ENCODE measurements at places on chromosomes 7 and 10.

- H3K36me3 ChIP-seq: no peaks in the 10 kb centered on the region
- no peak overlapping the region for H3K4me3 ChIP-seq
- DNase-seq: no peak
- peaks cover 33% of the 10 kb centered on the region for H3K4me1 ChIP-seq
- H3K27me3 ChIP-seq: no peaks in the 10 kb centered on the region
Observed at GRCh38 chr10:113524539-113525490, 28.0 kb upstream of the HABP2 start.

DNA sequence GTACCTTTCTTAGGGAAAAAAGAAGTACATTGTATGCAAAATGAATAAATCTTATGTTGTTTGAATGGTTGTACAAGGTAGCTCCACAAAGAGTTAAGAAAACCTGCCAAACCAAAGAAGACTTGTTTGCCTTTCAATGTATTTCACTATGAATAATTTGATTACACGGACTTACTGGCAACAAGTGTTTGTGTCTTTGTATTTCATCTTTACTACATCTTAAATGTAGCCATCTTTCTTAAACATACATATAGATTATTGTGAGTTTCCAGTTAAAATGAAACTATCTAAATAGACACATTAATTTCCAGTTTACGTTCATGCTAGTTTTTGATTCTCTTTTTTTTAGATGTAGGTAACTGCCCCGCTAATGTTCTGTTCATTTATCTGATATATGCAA is 2.8 kb downstream of the PRKG1 start:
- H3K36me3 ChIP-seq: no peaks in the 10 kb centered on the region
- H3K4me3 ChIP-seq: peak overlapping the region; percentile 80
- H3K4me1 ChIP-seq: peaks cover 23% of the 10 kb centered on the region
- H3K27ac ChIP-seq: peak overlapping the region; percentile 92
- no peaks in the 10 kb centered on the region for H3K27me3 ChIP-seq

- H3K27ac ChIP-seq: no peak overlapping the region
- DNase-seq: no peak
- no peak overlapping the region for H3K4me3 ChIP-seq
Observed at GRCh38 chr7:52705768-52706167, 329.7 kb upstream of the POM121L12 start.

DNA sequence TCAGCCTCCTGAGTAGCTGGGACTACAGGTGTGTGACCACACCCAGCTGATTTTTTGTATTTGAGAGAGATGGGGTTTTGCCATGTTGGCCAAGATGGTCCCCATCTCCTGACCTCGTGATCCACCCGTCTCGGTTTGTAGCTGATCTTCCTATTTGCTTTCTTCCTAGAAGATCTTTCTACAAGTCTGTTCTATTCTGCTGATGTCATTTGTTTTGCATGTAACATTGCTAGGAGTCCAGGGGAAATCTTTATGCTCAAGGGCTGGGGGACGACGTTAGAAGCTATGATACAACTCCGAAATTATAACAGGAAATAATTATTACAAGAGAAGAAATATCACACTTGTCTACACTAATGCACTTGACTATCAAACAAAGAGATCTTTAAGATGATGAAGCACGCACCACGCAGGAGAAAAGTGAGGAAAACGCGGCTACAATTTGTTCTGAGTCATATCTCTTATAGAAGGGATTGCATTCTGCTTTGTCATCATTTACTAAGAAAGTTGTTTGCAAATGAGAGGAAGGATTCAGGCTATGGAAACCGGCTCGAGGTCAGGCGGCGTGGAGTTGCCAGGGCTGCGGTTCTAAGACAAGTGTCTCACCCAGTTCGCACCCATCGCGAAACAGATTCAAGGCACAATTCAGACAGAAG is 103.0 kb upstream of the CARD11 start:
- H3K4me3 ChIP-seq: no peak overlapping the region
- no peak overlapping the region for H3K27ac ChIP-seq
- no peak for DNase-seq
- H3K36me3 ChIP-seq: no peaks in the 10 kb centered on the region
- H3K27me3 ChIP-seq: no peaks in the 10 kb centered on the region
- H3K4me1 ChIP-seq: peaks cover 7% of the 10 kb centered on the region

GRCh38 chr7:116210345-116211005 is at the start of gene TES:
Gene TES, plus strand, starts transcription at chr7:116210539. Its CDS starts 169 bp downstream, at chr7:116210708.
- no peaks in the 10 kb centered on the region for H3K36me3 ChIP-seq
- peak within 1 kb of the TSS; percentile 97 for H3K27ac ChIP-seq
- H3K27me3 ChIP-seq: no peaks in the 10 kb centered on the region
- H3K4me3 ChIP-seq: peak within 1 kb of the TSS; percentile 90
- DNase-seq: no peak
- H3K4me1 ChIP-seq: peaks cover 15% of the 10 kb centered on the region

- no peak for DNase-seq
- no peaks in the 10 kb centered on the region for H3K36me3 ChIP-seq
- H3K27me3 ChIP-seq: no peaks in the 10 kb centered on the region
- no peak overlapping the region for H3K4me3 ChIP-seq
- H3K4me1 ChIP-seq: no peaks in the 10 kb centered on the region
Observed at GRCh38 chr7:124247691-124248090, 214.8 kb upstream of the TMEM229A start.

GRCh38 chr10:119395280-119396007 is 147.1 kb downstream of the RGS10 start:
- H3K4me1 ChIP-seq: no peaks in the 10 kb centered on the region
- no peak overlapping the region for H3K27ac ChIP-seq
- no peak for DNase-seq
- H3K27me3 ChIP-seq: no peaks in the 10 kb centered on the region
- H3K36me3 ChIP-seq: peaks cover 5% of the 10 kb centered on the region

DNA sequence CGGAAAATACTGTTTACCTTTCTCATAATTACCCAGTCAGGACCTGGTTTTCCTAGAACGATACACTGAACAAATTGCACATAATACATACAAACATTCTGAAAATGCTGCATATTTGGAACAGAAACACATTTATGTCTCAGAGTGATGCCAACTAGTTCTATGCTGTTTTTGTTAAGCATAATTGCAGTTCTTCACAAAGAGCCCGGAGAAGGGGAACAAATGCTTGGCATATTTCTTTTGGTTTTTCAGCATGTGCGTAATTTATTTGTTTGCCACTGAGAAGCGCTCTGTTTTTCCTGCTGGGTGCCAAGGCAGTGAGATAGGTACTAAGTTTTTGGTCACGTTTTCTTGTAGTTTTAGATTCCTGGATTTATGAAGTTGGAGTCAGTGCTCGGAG is 181.0 kb upstream of the MDFIC start:
- H3K4me1 ChIP-seq: peaks cover 7% of the 10 kb centered on the region
- DNase-seq: no peak
- peak overlapping the region; percentile 58 for H3K4me3 ChIP-seq
- no peak overlapping the region for H3K27ac ChIP-seq
- no peaks in the 10 kb centered on the region for H3K27me3 ChIP-seq
- H3K36me3 ChIP-seq: no peaks in the 10 kb centered on the region

GRCh38 chr10:70241081-70241480 is 7.9 kb upstream of the PPA1 start:
- no peaks in the 10 kb centered on the region for H3K36me3 ChIP-seq
- DNase-seq: no peak
- no peak overlapping the region for H3K4me3 ChIP-seq

DNA sequence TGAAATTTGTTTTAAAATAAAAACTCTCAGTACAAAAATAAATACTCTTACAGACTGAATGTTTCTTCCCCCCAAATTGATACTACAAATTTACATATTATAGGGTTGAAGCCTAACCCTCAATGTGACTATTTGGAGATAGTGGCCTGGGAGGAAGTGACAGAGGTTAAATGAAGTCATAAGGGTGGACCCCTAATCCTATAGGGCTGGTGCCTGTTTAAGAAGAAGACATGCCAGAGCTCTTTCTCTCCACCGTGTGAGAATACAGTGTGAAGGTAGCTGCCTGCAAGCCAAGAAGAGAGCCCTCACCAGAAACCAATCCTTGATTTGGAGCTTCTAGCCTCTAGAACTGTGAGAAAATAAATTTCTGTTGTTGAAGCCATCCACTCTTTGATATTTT is 67.6 kb downstream of the MCU start:
- no peaks in the 10 kb centered on the region for H3K36me3 ChIP-seq
- H3K27me3 ChIP-seq: no peaks in the 10 kb centered on the region
- peaks cover 22% of the 10 kb centered on the region for H3K4me1 ChIP-seq
- H3K27ac ChIP-seq: no peak overlapping the region

GRCh38 chr7:150951521-150951920 is 26.6 kb downstream of the KCNH2 start:
- no peaks in the 10 kb centered on the region for H3K36me3 ChIP-seq
- no peak for DNase-seq
- no peak overlapping the region for H3K27ac ChIP-seq
- H3K27me3 ChIP-seq: no peaks in the 10 kb centered on the region
- peaks cover 11% of the 10 kb centered on the region for H3K4me1 ChIP-seq
- H3K4me3 ChIP-seq: no peak overlapping the region

DNA sequence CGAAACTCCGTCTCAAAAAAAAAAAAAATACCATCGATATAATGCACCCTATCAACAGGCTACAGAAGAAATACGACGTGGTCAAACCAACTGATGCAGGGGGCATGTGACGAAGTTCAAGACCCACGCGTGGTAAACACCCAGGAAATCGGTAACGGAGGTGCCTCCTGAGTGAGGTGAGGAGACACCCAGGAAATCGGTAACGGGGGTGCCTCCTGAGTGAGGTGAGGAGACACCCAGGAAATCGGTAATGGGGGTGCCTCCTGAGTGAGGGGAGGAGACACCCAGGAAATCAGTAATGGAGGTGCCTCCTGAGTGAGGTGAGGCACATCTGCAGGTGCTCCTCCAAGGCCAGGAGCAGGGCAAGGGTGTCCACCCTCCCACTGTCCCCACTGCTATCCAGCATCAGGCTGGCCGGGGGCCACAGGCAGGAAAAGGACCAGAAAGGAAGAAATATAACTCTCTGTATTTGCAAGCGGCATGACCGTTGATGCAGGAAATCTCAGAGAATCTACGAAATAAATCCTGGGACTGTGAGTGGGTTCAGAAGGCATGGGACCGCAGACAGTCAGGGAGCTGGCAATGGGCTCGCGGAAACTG is 10.7 kb upstream of the GPR146 start:
- H3K4me3 ChIP-seq: no peak overlapping the region
- no peak overlapping the region for H3K27ac ChIP-seq
- H3K27me3 ChIP-seq: no peaks in the 10 kb centered on the region
- H3K36me3 ChIP-seq: no peaks in the 10 kb centered on the region

DNA sequence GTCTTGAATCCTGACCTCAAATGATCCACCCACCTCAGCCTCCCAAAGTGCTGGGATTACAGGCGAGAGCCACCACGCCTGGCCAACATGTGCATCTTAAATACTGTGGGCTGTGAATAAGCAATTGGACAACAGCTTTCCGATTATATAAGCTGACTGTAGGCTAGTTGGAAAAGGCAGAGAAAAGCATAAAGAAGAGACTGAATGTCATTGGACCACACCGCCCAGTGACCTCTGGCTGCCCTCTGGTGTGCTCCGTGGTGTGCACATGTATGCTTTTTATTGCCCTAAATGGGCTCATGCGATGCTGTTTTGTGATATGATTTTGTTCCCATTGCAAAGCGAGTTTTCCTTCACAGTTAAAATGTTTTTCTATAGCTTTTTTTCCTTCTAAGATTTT is 15.4 kb upstream of the CSGALNACT2 start:
- DNase-seq: no peak
- no peak overlapping the region for H3K27ac ChIP-seq
- H3K4me1 ChIP-seq: no peaks in the 10 kb centered on the region
- H3K27me3 ChIP-seq: no peaks in the 10 kb centered on the region
- H3K4me3 ChIP-seq: no peak overlapping the region
- no peaks in the 10 kb centered on the region for H3K36me3 ChIP-seq

DNA sequence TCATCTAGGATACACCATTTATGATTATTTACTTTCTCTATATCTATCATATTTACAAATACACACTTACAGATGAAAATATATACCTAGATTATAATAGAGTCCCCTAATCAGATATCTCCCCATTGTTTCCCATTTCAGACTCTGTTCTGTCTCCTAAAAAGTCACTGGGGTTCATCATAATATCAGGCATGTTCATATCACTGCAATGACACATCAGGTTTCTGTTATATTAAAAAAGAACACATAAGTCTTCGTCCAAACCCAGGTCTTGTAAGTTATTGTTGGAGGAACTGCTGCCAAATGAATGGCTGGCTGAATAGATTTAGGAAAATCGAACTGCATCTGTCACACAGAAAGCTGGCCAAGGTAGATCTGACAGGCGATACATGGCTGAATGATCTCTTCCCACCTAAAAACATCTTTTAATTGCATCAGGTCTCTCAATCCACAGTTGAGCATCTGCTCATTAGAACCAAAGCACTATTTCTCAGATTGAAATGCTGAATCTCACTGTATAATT is 178.7 kb downstream of the CACNA2D1 start:
- peaks cover 18% of the 10 kb centered on the region for H3K4me1 ChIP-seq
- H3K36me3 ChIP-seq: no peaks in the 10 kb centered on the region
- H3K4me3 ChIP-seq: no peak overlapping the region
- no peak overlapping the region for H3K27ac ChIP-seq
- no peaks in the 10 kb centered on the region for H3K27me3 ChIP-seq

- H3K27me3 ChIP-seq: no peaks in the 10 kb centered on the region
- DNase-seq: no peak
- H3K4me3 ChIP-seq: peak overlapping the region; percentile 34
- no peak overlapping the region for H3K27ac ChIP-seq
- H3K36me3 ChIP-seq: no peaks in the 10 kb centered on the region
Observed at GRCh38 chr7:12888717-12889116, 201.3 kb downstream of the ARL4A start.

GRCh38 chr10:128324058-128324827 is 198.0 kb upstream of the MKI67 start:
- no peak overlapping the region for H3K27ac ChIP-seq
- no peak overlapping the region for H3K4me3 ChIP-seq
- DNase-seq: no peak
- H3K27me3 ChIP-seq: no peaks in the 10 kb centered on the region

- H3K4me3 ChIP-seq: no peak overlapping the region
- H3K27me3 ChIP-seq: no peaks in the 10 kb centered on the region
- no peak for DNase-seq
Observed at GRCh38 chr10:130550952-130551674, 414.9 kb downstream of the GLRX3 start.

DNA sequence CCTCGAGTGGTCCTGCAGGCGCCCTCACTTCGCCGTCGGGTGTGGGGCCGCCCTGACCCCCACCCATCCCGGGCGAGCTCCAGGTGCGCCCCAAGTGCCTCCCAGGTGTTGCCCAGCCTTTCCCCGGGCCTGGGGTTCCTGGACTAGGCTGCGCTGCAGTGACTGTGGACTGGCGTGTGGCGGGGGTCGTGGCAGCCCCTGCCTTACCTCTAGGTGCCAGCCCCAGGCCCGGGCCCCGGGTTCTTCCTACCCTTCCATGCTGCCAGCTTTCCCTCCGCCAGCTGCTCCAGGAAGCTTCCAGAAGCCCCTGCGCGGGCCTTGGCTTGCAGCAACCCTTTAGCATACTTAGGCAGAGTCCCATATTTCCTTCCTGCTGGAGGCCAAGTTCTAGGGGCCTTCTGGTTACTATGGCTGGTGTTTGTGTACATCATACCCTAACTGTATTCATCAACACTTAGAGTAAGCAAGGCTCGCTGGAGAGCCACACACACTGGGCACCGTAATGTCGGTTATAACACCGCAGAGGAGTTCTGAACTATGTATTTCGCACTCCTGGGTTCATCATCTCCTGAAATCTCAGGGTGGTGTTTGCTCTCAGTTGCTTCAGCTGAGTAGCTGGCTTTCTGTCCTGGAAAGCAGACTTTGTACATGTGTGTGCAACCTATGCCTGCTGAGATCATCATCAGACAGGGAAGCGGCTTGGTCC is 471 bp downstream of the MGMT start:
- peak overlapping the region; percentile 93 for H3K4me3 ChIP-seq
- no peak for DNase-seq
- H3K4me1 ChIP-seq: peaks cover 9% of the 10 kb centered on the region
- peak overlapping the region; percentile 84 for H3K27ac ChIP-seq
